Stimulated activated CD4-positive, alpha-beta T cell treated with anti-CD3 and anti-CD28 coated beads, TNF-alpha, amount 100 ng/mL, for 1 hour (primary cell): ENCODE measurements at places on chromosomes 12 and 14.

DNA sequence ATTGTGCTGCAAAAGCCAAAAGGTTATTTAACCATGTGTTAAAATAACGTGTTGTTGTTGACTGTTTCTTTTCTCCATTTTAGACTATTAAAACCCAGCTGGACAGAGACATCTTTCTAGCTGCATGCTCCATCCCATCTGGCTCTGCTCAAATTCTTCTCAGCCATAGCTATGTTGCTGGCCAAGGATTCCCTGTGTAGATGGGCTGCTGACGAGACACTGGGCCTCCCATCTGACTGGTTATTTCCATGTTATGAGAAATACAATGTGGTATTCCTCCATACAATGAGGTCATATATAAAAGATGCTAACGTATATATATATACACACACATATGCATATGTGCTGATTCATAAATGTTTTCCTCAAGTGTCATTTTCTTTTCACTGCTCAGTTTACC is 30.1 kb downstream of the MED13L start:
- no peak for DNase-seq

GRCh38 chr14:72810201-72810600 is 83.7 kb downstream of the DPF3 start:
- peak; percentile 19 for DNase-seq

DNA sequence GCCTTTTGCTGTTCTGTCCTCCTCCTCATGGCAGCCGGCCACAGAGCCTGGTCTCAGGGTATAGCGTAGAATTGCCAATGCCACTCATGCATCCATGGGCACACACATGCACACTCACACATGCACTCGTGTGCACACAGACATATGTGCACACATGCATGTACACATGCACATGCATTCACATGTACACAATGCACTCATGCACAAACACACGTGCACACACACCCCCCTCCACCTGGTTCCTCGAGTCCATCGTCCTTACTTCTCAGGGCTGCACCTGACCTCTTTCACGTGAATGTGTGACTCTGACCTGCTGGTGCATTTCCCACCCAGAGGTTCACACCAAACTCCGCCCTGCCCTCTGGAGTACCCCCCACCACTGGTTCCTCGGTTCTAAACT is 60.6 kb downstream of the BCL11B start:
- DNase-seq: no peak

DNA sequence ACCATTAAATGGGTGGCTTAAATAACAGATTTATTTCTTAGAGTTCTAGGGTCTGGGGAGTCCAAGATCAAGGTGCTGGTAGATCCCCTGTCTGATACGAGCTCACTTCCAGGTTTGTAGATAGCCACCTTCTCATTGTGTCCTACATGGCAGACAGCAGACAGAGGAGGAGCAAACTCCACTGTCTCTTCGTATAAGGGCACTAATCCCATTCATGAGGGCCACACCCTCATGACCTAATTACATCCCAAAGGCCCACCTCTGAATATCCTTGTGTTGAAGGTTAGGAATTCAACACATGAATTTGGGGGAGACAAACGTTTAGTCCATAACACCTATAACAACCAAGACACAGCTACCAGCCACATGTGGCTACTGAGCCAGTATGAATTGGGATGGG is 47.1 kb upstream of the PPP2R5C start:
- DNase-seq: no peak

GRCh38 chr14:75280291-75280830 is 1.7 kb downstream of the FOS start:
- no peak for DNase-seq

DNA sequence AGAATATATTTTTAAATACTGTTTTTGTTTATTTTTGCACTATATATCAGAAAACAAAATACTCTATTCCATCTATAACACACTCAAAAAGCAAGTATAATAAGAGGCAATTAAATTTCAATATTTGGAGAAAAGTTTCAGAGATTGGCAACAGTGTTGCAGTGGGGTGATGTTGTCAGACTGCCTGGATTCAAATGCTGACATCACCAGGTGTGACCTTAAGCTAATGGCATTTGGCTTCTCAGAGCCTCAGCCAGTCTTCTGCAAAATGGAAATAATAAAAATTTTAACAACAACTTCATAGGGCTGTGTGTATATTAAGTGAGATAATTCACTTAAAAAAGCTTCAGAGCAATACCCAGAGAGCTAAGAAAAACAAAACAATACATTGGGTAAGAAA is 74.7 kb downstream of the TMTC1 start:
- no peak for DNase-seq

- no peak for DNase-seq
These were observed 181.0 kb downstream of the CFAP54 start for GRCh38 chr12:96670334-96670899.

- DNase-seq: no peak
These were observed 63.6 kb downstream of the EML5 start for GRCh38 chr14:88729159-88729558.

- DNase-seq: no peak
These were observed at the start of gene TSHR for GRCh38 chr14:80955416-80955941. Gene TSHR (plus strand): TSS chr14:80955621. CDS start chr14:80955681, 60 bp downstream.

- DNase-seq: no peak
These were observed 29.9 kb downstream of the GABARAPL1 start for GRCh38 chr12:10242539-10242938.

DNA sequence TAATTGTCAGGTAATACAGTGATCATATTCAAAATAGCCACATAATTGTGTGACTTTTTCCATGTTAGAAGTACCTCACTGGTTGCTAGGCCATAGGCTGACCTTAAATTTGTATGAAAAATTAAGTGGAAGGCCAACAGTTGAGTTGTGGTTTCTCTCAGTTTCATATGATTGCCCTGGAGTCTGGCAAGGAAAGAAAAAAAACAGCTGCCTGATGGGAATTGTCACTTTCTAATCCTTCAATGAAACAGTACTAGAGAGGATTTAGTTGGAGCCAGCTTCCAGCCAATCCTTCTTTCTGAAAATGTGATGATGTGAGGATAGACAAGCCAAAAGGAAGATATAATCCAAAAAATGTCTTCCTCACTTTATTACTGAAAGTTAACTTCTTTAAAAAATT is 113.6 kb downstream of the ALX1 start:
- no peak for DNase-seq

DNA sequence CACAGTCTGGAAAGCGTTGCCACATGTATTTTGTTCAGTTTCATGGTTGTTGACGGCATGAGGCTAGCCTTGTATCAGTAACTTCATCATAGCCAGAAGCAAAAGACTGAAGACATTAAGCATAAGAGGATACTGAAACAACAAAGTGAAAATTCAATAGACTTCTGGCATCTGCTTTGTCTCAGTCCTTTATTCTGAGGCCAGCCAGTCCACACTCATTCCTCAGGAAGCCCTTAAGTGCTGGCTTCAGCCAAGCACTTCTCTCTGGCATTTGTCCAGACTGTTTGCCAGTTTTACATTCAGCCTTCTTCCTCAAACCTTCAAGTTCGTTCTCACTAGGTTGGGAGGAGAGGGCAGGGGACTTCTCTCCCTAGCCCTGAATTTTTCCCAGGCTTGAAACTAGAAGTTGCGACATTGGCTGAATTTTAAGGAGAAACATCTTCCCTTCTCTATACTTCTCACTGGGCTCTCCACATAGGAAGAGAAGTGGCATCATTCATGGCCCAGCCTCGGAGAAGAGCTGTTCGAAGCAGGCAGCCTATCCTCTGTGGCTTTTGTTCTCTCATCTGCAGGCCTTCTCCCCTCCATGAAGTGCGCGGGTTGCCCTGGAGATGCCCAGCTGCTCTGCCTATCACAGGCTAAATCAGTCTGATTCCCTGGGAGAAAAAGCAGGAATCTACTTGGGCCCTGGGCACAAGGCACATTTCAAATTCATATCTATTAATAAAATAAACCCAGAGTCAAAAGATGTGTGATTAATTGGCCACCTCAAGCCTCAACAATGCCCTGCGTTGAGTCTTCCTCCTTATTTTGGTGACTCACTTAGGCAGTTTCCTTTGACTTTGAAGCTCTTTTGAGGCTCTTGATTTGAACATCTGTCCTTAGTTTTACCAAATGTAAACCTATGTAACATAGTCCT is 130.9 kb upstream of the PLEKHA5 start:
- DNase-seq: no peak

DNA sequence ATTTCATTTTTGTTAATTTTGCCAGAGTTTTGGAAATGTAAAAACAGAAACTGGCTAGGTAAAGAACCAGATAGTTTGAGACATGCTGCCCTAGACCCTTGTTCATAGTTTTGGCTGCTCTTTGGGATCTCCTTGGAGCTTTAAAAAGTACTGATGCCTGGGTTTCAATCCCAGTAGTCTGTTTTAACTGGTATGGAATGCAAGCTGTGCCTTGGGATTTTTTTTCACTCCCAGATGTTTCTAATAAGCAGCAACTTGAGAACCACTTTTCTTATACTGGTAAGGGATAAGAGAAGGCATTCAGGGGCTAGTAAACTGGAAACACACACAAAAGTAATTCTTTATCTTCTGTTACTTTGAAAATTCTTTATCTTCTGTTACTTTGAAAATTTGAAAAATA is 18.8 kb downstream of the SLC35F4 start:
- DNase-seq: no peak

GRCh38 chr12:100164153-100164704 is 21.6 kb upstream of the BLTP3B start:
- DNase-seq: no peak

GRCh38 chr12:12818701-12819100 is 5.6 kb downstream of the DDX47 start:
- no peak for DNase-seq

DNA sequence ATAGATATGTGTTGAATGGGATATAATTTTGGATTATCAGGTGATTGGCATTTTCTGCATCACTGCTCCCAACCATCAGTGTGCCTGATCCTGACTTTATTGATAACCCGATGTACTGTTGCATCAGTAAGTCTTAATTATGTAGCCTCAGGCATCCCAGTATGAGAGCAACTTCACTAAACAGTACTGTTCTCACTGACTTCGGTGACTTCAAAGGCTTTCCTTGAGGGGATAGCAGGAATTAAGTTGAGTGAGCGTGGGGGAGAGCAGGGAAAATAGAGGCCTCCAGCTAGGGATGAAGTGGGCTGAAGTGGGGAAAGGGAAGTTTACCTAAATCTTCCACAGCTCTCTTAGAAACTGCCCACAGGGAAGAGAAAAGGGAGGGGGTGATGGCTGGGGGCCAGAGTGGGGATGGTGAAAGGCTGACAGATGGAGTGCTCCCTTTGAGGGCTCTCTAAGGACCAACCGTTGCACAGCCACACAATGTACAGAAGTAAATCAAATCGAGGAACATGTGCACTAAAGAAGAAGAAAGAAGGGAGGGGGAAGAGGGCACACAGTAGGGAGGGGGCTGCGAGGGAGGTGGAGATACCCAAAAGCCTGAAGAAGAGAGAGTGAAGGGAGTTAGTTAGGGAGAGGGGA is 10.7 kb upstream of the NEUROD4 start:
- DNase-seq: no peak

DNA sequence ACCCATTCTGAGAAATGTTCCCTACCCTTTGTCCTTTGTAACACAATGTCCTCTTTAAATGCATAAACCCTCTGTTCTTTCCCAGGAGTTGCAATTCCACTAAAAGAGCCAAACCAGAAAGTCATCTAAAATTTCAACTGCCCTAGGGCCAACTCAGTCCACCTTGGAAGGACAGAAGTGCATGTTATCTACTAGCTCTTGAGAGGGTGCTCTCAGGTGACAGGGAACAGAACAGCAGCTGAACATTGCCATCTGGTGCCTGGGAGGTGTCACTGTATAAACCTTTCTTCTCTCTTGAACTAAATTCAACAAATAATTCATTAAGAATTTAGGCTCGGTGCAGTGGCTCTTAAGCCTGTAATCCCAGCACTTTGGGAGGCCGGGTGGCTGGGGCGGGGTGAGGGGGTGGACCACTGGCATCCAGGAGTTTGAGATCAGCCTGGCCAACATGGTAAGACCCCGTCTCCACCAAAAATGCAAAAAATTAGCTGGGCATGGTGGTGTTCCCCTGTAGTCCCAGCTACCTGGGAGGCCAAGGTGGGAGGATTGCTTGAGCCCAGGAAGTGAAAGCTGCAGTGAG is 10.3 kb upstream of the FERMT2 start:
- DNase-seq: no peak

GRCh38 chr14:105028251-105028927 is 7.5 kb upstream of the CDCA4 start:
- DNase-seq: no peak

DNA sequence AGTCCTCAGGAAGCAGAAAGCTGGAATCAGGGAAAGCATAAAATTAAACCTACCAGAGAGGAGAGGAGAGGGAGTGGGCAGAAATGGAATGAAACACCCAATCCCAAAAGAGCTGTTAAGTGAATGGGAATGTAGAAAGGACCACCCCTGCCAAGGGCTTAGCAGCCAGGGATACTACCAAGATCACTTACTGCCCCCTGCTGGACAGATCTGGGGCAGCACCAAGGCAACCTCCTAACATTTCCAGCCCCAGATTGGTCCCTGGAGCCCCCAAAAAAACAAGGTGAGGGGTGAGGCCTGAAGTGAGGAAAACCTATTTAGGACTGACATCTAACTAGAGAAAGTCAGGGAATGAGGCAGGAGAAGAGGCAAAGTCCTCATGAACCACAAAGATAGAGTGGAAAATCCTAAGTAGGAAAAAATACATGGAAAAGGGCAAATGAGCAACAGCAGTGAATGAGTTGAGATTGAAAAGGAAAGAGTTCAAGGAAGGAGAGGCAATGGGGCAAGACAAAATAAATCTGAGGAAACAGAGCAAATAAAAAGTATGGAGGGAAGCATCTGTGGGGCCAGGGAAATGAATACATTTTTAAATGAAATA is 11.2 kb upstream of the FKBP11 start:
- DNase-seq: peak; percentile 76

DNA sequence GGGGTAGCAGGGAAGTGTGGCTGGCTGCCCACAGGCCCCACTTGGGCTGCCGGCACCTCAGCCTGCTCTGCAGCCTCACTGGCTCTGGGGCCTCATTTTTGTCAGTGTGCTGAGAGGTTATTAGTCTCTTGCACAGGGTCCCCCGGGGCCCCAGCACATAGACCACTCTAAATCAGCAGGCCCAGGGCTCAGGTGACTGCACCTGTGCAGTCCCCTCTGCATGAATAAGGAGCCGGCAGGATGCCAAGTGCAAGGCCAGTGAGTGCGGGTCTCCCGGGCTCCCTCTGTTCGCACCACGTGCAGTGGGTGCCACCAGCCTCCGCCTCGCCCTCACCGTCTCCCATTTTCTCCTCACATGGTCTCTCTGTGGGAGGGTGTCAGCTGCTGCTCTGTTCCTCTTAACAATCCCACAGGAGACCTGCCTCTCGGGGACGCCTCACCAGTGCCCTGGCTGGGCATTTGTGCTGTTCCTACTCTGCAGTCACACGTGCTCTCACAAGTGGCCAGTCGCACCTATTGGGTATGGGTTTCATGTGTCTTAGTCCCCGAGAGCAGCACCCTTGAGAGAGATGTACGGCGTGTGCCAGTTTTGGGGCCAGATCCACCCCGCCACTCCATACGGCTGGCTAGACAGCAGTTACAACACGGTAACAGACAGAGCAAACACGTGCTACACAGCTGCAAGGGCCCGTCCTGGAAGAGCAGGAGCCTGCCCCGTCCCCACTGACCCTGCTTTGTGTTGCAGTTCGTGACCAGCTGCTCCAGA is 40.4 kb downstream of the MMAB start:
- no peak for DNase-seq

GRCh38 chr12:40261937-40262336 is 37.1 kb downstream of the LRRK2 start:
- DNase-seq: no peak
